ENCODE measurements at places on chromosomes 13 and 19. TPM values are rescaled to one million over a fixed set of nuclear protein-coding genes. Genes with fewer than 3 reads are reported as not detected.
A peak's percentile ranks its signal among the peaks of the same experiment; 100 is the strongest.

The RFPL4AL1 gene
- not detected for total RNA-seq

The C19orf73 gene
- total RNA-seq: 0.67 TPM

The KLC3 gene
- total RNA-seq: not detected

- no peak for DNase-seq
Measured at GRCh38 chr19:5080030-5080654, 111.2 kb downstream of the KDM4B start.

DNA sequence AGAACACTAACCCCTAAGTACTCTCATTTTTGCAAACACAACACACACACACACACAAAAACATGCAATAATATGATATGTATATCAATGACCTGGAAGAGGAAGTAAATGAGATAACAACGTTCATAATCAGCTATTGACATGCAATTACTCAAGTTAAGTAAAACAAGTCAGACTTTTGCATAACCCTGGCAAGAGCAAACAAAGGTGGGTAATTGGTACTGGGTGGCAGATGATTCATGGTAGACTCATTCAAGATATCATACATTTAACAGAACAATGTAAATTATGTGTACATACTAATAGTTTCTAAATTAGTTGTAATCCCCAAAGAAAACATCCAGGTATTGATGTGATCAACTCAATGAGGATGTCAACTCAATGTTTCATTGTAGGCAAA lies 508.8 kb downstream of the DACH1 start:
- no peak for DNase-seq

DNA sequence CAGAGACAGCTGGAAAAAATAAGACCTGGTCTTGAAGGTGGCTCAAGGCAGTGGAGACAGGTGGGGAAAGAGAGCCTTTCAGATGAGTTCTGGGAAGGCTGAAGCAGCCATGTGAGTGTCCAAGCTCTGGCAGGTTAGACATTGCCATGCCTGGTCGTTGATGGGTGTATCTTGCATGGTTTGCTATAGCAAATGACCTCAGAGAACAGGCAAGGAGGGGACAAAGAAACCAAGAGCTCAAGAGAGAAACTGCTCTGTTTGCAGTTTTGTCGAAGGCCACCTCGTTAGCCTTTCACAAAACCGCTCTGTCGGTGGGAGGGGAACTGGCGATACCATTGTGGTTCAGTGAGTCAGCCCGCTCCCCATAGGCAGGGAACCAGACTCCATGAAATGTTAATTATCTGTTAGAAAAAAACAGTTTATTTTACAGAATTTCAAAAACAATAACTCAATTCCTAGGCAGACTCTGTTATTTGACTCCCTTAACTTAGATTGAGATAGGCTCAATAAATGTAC lies 82.8 kb upstream of the ARGLU1 start:
- DNase-seq: no peak

GRCh38 chr13:48113756-48114130 lies 18.8 kb upstream of the MED4 start:
- no peak for DNase-seq

DNA sequence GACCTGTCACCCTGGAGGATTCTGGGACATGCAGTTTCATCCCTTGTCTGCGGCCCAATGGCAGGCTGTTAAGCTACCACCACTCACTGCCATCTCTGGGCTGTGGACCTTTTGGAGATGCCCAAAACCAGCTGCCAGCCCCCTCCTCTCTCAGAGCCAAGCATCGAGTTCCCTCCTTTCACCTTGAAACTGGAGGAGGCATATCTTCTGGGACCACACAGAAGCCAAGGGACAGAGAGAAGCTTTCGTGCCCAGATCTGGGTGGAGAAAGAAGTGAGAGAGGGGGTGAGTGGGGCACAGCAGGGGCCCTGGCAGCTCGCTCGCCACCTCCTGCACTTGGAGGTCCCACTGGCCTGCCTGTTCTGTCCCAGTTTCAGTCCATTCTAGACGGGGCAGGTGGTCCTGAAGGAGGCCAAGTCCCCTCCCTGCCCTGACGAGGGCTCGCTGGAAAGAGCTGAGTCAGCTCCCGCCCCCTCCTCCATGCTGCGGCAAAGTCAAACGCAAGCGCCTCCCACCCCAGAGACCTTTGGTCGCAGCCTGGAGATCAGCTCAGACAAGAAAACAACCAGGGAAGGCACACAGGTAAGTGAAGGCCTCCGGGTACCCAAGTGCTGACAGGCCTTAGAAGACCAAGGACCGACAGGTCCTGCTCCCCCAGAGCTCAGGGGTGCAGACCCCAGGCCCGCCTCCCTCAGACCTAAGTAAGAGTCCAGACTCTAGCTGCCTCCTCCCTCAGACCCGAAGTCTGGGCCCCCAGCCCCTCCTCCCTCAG lies 3.8 kb downstream of the BCAT2 start:
- DNase-seq: peak; percentile 65

DNA sequence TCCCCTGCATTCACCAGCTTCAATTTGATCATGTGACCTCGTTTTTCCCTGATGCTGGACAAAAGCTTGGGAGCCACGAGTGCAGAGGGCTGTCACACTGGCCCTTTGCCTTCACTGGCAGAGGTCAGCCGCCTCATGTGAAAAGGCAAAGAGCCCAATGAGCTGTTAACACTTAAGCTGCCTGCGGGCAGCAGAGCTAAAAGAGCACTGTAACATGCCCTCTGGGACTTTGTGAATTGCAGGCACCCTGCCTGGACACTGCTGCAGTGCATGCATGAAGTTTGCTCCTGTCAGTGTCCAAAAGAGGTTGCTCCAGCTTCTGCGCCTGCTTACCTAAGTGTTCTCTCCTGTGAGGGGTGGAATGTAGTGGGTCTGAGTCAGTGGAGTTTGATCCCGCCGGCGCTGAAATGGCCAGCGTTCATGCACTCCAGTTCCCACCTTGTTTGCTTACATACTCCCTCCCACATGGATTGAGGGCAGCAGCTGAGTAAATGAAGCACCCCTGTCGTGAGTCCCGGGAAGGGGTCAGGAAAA lies 193.7 kb downstream of the RFC3 start:
- no peak for DNase-seq

DNA sequence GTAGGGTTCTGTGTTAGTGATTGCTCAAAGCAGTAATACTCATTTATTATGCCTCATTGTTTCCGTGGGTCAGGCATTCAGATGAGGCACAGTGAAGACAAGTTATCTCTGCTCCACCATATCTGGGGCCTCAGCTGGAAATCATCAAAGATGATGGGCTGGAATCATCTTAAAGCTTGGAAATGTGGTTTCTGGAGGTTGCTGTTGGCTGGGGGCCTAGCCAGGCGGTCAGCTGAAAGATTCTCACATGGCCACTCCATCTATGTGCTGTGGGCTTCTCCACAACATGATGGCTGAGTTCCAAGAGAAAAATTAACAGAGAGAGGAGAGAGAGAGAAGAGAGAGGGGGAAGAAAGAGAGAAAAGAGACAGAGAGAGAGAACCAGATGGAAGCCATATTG lies 75.5 kb downstream of the OLFM4 start:
- DNase-seq: no peak
